NCI-H510A treated with DMSO at 0.1 percent for 48 hours (cell line): ENCODE measurements at places on chromosomes 5 and 9.

DNA sequence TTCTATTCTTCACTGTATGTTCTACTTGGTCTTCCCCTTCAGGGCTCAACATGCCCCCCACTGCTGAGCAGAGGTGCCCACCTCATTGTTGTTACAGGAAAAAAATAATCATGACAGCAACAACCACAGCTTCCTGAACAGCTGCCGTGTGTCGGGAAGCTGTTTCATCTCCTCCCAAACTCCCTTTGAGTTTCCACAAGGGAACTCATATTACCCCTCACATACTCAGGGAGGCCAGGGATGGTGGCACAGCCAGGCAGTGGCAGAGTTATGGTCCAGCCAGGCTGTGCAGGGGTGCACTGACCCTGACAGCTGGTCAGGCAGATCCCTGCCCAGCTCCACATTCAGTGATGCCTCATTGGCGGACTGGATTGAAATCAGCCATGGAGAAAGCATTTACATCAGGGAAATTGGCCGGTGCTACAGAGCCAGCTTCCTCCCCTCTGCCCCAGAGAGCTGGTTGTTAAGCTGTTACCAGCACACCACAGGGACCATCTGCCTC is 37.3 kb downstream of the SARDH start:
- no peak for DNase-seq

DNA sequence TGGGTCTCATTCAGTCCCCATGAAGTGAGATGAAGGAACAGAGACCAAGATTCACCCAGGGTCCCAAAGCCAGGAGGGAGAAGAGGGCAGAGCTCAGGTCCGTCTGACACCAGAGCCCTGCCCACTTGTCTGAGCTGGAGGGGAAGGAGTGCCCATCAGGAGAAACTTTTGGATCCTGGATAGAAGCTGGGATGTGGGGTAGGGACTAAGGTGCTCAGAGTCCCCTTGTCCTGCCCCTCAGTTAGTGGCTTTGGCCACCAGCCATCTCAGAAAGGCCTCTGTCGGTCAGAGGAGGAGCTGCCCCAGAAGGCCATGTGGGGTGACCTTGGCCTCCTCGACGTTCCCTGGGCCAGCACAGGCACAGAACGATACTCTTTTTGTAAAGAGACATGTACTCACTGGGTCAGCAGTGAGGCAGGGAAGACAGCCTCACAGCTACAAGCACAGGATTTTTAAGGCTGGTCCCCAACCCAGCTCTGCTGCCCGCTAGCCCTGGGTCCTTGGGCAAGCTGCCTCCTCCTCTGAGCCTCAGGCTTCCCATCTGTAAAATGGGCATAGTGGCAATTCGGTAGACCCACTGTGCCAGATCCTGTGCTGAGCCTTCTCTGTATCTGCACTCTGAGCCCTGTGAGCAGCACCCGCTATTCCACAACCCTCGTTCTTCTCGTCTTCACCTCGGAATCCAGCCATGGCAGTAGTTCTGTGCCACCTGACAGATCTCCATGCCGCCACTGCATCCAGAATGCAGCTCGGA is 49.4 kb downstream of the C9orf50 start:
- no peak for DNase-seq

GRCh38 chr5:167896814-167897213 is 394.6 kb upstream of the WWC1 start:
- DNase-seq, result no peak

- DNase-seq, result peak; percentile 86
These were observed 41.9 kb downstream of the NCS1 start for GRCh38 chr9:130213911-130214761.

DNA sequence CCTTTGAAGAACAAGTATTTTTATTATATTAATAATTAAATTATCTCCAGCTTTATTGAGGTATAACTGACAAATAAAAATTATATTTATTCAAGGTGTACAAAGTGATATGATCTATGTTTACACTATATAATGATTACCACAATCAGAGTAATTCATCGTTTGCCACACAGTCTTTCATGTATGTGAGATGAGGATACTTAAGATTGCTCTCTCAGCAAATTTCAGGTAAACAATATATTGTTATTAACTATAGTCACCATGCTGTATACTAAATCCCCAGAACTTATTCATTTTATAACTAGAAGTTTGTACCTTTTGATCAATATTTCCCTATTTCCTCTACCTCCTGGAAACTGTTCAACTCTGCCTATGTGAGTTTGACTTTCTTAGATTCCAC is 16.7 kb upstream of the CCNO start:
- DNase-seq, result no peak

GRCh38 chr5:148827723-148828122 is 1.3 kb downstream of the ADRB2 start:
- DNase-seq, result no peak

GRCh38 chr9:129313331-129313955 is 135.4 kb upstream of the IER5L start:
- no peak for DNase-seq

GRCh38 chr9:99485459-99485858 is 263.4 kb downstream of the SEC61B start:
- DNase-seq, result no peak

DNA sequence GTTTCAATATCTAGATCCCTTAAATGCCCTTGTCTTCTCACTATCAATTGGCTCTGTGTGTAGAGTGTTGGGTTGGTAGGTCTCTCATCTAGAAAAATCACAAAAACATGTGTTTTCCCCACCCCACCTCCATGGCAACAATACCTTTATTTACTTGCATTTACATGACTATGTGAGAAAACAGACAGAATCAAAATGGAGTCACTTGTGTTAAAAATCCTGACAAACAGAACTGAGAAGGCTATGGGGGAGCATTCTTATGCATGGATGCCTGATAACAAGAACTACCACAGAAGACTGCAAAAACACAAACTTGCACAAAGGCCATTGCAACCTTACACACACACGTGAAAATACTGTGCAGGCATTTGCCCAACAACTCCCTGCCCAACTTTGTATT is 1352.9 kb upstream of the CDH9 start:
- DNase-seq, result no peak

DNA sequence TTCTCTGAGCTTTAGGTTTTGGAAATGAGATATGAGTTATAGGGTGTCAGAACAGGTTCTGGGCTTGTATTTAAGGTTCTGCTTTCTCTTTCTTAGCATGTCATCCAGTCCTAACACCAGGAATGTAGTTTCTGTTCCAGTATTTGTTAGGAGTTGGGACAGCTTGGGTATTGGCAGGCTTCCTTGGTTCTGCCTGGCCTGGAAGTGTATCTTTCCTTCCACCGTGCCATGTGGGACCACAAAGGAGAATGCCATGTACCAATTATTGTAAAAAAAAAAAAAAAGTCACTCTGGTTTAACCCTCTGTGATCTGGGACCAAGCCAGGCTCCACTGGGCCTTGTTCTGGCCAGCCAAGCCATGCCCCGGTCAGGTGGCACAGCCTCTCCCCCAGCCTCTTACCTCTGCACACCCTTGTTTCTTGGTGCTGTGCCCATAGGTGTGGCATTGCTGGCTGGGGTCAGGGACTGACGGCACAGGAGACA is 47.8 kb downstream of the ARHGAP26 start:
- DNase-seq, result no peak

DNA sequence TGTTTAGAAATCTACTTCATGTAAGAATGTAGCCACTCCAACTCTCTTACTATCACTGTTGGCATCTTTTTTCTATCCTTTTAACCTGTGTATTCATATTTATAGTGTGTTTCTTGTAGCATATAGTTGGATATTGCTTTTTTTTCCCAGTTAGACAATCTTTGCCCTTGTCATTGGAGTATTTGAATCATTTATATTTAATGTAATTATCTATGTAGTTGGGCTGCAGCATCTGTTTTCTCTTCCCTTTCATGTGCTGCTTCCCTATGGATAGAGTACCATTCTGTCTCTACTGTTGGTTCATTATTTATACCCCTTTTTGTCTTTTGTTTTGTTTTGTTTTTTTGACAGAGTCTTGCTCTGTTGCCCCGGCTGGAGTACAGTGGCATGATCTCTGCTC is 45.2 kb upstream of the PPP2CA start:
- no peak for DNase-seq

- DNase-seq, result no peak
These were observed 400.5 kb downstream of the IRX1 start for GRCh38 chr5:3995954-3996619.

GRCh38 chr5:55177078-55177477 is 4.1 kb upstream of the CDC20B start:
- no peak for DNase-seq

DNA sequence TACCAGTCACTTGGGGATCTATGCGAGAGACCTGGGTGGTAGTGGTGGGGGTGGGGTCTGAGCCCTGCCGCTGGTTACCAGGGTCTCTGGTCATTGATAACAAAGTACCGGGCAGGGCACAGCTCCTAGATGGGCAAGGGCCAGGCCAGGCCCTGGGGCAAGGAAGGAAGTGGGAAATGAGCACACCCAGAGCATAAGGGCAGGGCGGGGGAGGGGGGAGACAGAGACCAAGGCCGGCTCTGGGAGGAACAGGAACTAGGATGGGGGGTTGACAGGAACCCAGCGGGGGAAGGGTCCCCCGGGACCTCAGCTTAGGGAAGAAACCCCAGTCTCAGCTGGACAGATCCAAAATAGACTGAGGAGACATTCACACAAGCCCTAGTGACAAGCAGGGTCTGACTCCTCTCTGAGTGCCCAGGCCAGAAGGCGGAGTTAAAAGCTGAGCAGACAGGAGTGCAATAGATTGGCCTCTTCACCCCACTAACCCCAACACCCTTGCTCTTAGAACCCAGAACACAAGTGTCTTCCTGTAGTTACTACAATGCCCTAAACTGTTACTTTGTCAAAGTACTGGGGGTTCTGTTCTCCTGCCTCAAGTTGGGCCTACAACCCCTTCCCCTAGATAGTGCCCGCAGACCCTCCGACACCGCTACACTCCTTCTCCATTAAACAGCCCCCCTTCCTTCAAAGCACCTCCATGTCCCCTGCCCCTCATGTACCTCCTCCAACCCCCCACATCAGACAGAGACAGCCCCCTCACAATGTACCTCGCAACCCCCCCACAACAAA is 628 bp downstream of the ATOSB start:
- DNase-seq, result no peak

DNA sequence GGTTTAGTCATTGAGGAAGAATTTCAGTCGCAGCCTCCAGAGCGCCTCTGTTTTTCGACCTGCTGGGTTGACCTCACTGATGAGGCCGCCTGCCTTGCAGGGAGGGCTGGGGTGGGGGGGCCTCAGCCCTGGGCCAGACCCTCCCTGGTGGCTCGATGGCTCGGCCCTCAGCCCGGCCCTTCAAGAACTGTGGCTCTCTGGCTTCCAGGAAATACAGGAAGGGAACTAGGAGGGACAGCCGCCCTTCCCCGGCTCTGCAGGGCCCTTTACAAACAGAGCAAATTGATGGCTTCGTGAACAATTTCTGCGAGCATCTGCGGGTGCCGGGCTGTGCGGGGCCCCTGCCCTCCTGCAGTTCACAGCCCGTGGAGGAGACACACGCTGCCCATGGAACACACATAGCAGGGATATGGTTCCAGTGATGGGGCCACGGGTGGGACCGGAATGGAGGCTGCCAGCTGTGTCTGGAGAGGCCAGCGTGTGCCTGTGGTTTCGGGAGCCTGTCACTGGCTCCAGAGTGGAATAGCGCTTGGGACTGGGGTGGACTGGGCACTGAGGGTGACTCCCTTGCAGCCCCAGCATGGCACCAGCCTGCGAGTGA is 39.6 kb downstream of the COL5A1 start:
- DNase-seq, result no peak

GRCh38 chr5:135743705-135744411 is 90.6 kb upstream of the SLC25A48 start:
- DNase-seq, result no peak

DNA sequence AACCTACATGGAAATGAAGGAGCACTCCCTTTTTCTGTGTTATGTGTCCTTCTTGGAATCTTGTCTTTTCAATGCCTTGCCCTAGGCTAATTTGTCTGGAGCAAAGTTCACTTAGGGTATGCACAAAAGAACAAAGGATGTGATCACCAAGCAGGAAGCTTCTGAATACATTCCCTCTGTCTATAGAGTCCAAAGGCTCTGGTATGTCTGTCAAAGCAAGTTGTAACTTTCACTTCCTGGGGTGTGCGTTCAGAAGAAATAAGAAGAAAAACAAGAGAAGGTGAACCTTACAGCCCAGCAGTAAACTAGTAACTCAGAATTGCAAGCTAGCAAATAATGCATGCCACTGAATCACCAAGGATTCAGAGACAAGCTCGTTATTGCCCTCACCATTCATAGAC is 31.7 kb upstream of the CDH6 start:
- DNase-seq, result no peak

GRCh38 chr5:169168280-169168679 is 132.7 kb downstream of the SLIT3 start:
- no peak for DNase-seq

DNA sequence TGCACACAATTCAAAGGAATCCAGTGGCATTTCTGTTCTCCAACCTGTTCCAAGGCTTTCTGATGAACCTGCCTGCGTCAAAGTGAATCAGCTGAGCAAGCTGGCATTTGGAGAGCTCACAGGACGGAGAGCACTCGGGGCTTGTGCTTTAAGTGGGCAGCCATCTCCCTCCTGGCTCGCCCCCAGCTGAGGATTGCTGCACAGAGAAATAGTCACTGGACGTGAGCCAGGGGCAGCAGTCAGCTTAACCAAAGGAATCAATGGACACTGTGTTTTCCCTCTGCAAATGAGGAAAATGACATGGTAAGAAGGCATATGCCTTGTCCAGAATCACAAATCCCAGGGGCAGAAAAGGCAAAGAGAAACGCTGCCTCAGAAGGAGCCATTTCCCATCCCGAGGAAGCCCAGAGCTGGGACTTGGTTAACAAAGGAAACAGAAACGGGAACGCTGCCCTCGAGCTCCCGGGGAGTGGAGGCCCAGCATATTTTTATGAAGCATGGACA is 299.4 kb downstream of the ZSWIM6 start:
- no peak for DNase-seq

DNA sequence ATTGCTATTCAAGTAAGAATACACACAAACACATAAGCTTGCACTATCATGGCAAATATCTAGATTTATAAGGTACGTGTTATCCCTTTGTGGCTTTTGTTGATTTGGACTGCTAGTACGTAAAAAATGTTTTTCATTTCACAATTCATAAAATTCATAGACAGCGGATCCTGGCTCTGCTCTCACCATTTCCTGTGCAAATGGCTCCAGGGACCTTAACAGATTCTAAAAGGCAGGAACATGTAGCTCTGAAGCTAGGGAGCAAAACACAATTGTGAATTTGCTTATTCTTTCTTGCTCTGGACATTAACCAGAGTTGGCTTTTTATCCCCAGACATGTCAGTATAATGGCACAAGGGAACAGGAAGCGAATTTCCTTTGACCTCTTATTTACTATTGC is 1019.9 kb upstream of the WWC1 start:
- DNase-seq, result no peak

GRCh38 chr9:75938946-75939345 is 48.5 kb downstream of the PCSK5 start:
- no peak for DNase-seq

DNA sequence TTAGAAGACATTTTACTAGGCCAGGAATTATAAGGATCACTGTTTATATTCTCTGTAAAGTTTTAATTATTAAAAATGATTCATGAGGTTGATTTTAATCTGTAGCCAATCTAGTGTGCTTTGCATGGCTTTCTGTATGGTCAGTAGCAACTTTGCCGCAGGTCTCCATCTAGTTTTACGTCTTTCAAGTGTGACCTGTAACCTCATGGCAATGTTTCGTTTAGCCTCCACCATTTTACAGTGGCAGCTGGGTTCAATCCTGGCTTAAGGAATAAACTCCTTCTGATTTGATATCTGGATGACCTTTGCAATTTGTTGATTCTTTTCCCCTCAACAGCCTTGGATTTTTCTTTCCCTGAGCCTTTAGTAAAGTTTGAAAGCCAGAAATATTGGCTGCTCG is 434.5 kb upstream of the CDH9 start:
- DNase-seq, result no peak
